Esophagus muscularis mucosa (tissue), 4 donors: ENCODE measurements at places on chromosomes 13 and 19.
A peak's percentile ranks its signal among the peaks of the same experiment; 100 is the strongest.

DNA sequence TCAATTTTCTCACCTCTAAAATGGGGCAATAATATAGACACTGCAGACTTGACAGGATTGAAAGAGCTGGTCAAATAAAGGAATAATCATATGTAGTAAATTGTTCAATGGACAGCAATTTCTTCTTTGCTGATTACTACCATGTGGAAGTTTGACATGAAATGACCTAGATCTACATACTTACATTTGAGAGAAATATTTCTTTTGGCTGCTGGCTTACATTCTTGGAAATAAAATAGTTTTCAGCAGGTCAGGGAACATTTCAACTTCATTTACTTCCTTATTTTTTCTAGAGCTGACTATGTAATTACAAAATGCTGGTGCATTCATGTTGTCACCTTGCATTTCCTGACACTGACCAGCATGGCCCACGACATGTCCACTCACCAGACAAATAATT, 294.6 kb upstream of the MIR17HG start:
- DNase-seq, result no peak

DNA sequence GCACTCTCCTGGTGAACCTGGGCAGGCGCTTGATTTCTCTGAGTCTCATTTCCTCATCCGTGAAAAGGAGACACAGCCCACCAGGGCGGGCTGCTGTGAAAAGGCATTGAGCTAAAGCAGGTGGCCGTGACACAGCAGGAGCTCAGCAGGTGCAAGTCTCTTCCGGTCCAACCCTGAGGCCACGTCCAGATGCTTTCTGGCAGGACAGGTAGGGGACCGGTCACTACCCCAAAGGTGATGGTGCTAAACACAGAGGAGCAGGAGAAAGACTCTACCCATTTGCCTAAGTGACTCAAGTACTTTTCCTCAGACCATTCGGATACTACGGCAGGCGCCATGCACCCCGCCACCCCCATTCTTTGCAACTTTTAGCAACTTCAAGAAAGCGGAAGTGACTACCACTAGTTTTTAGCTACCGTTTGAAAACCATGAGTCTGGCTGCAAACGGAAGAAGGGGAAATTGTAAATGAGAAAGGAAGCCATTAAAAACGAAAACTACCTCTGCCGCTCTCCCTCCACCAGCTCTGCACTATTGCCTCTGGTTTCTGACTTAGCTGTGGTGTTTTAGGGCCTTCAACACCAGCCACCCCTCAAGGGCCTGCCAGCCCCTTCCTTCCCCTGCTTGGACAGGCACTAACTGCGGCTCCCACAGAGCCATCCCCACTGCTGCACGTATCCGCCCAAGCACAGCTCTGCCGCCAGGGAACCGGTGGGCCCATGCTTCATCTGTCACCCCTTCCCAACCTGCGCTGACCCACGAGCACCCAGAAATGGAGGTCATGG, 4.8 kb downstream of the PPP6R1 start:
- no peak for DNase-seq

DNA sequence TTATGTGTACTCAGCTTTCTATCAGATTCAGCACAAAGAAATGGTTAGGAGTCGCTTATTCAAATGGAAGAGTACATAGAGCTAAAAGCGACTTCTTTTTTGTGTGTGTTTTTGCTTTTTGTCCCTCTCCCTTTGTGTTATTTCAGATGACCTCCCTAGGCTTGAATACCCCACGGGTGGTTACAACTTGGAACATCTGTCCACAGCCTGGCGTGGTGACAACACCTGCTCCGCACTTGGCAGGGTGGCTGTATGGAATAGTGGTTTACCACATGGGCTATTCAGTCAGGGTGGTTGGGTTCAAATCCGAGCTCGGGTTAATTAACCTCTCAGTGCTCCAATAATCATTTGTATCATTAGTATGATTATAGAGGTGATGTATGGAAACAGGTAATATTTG, 151.6 kb upstream of the FREM2 start:
- DNase-seq, result no peak

DNA sequence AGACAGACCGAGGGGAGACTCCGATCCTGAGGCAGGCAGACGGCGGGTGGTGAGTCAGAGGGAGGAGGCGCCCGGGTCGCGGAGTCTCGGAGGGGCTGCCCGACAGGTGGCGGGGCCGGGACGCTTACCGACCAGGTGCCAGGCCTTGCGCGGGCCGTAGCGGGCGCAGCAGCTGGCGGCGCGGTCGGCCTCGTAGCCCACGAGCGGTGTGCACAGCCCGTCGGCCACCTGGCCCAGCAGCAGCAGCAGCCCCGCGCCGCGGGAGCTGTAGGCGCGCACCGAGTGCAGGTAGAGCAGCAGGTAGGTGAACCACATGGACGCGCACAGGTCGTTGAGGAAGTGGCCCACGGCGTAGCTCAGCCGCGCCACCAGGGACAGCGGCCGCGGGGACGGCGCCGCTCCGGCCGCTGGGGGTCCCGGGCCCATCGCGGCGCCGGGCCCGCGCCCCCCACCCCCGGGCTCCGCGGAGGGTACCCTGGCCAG, 367 bp downstream of the MFSD12 start:
- DNase-seq, result no peak

- no peak for DNase-seq
Observed at GRCh38 chr13:29926098-29926476, 75.7 kb upstream of the UBL3 start.

DNA sequence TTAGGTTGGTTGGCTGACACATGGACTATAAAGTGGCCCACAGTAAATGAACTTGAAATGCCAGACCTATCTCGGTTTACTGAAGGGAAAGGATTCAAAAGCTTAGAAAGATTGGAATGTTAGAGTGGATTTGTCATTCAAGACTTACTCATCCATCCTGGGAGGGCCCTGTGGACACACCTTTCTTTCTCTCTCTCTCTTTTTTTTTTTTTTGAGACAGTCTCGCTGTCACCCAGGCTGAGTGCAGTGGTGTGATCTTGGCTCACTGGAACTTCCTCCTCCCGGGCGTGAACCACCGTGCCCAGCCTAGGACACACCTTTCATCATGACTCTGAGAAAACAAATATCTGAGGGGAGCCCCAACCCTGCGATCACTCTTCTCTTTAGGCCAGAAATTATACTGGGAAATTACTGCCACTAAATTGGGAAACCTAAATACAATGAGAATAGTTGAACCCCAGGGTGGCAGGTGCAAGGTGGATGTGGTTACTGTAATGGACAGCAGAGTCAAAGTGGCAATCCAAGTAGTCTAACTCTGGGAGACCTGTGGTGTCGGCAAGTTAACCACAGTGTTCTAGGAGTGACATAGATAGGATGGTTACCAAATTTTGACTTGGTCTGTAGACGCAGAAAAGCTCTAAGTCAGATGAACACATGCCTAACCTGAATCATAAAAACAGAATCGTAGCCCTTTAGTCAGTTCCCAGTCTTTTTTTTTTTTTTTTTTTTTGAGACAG, 47.1 kb upstream of the ZMYM5 start:
- no peak for DNase-seq

DNA sequence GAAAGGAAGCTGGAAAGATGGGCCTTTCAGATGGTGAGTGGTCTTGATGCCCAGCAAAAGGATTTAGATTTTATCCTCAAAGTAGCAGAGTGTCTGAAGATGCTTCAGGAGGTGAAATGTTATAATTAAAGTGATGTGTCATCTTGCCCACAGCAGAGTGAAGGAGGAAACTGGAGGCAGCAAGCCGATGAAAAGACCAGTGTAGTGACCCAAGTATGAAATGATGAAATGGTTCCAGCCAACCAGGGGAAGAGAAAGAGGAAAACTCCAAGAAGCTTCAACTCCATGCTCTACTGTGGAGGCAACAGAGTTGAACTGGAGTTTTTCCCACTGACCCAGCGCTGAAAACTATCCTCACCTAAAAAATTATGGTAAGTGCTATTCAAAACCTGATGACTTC, 66.7 kb downstream of the FOXO1 start:
- peak; percentile 53 for DNase-seq

DNA sequence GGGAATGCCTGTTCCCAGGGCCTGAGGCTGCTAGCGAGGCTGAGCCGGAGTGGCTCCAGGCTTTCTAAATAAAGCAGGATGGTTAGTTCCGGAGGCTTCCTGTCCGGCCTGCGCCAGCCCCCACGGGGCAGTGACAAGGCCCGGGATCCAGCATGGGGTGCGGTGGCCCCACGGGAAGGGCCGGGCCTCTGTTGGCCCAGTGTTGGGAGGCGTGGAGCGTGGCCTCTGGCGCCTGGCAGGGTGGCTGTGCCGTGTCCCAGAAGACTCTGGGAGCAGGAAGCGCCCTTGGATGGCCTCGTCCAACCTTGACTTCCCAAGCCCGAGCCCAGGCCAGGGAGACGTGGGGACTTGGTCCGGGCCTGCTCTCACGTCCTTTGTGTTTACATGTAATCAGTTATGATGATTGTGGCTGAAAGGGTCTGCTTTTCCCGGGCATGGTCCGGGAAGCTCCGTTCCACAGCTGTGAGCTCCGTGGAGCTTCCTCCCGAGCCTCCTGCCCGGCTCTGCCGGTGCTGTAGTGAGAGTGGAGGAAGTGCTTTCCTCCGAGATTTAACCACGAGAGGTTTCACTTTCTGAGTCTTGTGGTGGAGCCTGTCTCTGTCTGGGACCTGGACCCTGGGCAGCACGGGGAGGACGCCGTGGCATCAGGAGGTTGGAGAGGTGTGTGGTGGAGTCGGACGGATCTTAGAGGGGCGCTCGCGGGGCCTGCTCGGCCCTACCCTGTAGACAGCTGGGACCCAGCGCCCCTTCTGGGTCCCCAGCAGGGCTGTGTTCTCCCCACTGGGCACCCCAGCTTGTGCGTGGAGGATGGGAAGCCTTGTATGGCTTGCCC, 4.6 kb downstream of the GNA11 start:
- no peak for DNase-seq

GRCh38 chr19:55643003-55643886, at the start of gene ZNF581:
TSS of gene ZNF581 (plus strand) at chr19:55643649. CDS start at chr19:55644572, 923 bp downstream.
- DNase-seq, result no peak

DNA sequence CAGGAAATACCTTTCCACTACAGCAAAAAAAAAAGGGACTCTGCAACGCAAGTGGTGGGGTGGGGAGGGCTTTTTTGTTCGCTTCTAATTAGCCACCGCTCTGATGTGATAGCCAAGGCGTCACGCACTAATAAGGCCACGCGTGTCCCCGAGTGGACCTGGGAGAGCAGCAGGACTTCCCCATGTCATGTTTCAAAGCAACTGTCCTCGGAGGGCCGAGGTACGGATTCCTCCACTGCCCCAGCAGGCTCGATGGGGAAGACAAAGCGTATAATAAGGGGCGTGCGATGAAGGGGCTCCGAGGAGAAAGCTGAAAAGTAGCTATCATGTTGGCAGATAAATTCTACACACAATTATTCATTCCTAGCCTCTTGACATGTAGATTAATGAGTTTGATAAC, 179.7 kb upstream of the ZNF507 start:
- peak; percentile 72 for DNase-seq

- no peak for DNase-seq
Observed at GRCh38 chr13:96652506-96652905, 341.8 kb downstream of the OXGR1 start.

DNA sequence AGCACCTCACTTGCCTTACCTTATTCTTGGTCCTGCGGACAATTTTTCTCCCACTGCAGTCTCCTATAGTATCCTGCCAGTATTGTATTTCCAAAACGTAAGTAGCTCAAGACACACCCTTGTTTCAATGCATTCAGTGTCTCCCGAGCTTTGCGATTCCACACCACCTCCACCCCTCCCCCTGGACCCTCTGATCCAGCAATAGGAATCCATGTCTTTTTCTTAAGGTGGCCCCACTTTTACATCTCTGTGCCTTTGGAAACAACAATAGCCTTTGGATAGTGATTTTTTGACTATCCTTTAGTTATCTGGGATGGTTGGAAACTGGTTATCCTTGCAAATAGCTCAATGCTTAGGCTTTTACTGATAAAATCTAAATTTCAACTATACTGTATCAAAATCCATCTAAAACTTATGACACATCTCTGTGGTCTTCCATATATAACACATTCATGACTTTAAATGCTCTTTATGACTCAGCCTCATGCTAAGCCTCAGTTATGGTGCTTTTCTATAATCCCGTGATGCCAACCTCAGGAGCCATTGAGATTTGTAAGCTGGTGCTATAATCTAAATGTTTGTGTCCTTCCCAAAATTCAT, 27.1 kb downstream of the FAM216B start:
- DNase-seq, result no peak

- peak; percentile 55 for DNase-seq
Observed at GRCh38 chr19:55907286-55907685, 24.9 kb downstream of the NLRP13 start.

- DNase-seq, result no peak
Observed at GRCh38 chr19:30898353-30899103, 450.7 kb downstream of the TSHZ3 start.

DNA sequence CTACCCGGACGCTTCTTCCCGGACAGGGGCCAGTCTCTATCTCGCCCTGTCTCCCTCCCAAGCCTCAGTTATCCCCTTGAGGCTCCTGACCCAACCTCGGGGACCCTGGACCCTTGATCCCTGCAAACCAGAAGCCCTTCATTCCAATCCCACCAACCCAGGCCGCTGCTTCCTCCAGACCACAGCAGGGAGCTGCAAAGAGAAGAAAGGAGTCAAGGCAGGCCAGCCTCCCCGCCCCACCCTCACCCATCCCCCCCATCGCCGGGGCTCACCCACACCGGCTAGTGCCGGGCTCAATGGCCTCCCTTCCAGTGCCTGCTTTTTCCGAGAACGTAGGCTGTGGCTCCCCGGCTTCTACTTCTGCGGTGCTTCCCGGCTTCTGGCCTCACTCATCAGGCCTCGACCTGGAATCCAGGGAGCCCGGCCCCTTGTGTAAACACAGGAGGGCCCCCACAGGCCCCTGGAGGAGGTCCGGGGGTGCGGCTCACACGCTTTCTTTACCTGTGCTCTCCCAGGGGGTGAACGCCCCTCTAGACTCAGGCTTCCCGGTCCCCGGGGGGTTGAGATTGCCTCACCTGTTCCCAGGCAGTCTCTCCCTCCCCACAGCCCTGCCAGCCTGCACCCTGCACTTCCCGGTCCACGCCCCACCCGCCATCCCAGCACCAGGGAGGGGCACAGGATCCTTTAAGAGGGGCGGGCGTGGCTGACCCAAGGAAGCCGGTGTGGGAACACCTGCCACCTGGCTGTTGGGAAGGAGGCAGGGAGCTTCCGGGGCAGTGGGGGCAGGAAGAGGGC, at the start of gene FAM83E:
FAM83E (minus strand) TSS at position 641 of the 795 bp plus-strand sequence. CDS start 1,704 bp downstream, outside the sequence.
- DNase-seq, result no peak

DNA sequence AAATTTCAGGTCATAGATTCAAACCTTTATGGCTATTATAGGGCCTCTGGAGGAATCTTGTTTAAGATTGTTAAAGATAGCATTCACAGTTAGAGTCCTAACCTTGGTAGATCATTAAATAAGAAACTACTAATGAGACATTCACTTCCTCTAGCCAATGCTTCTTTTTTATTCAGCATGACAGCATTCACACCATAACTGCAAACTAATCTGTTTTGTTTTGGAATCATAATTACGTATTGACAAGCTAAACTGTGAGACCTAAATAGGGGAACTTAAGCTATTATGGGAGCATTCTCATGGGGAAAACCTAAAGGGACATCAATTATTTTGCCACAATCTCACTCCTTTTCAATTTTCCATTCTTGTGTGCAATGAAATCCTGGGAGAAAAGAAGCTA, 653.8 kb downstream of the PCDH9 start:
- no peak for DNase-seq

- no peak for DNase-seq
Observed at GRCh38 chr13:55159765-55160164, 1981.0 kb upstream of the PRR20A start.

GRCh38 chr13:23988546-23989122, 91.3 kb upstream of the C1QTNF9B start:
- DNase-seq, result peak; percentile 8
